Left lung (tissue), 14 donors: ENCODE measurements at places on chromosomes 12 and 14. TPM values are rescaled to one million over a fixed set of nuclear protein-coding genes. Genes with fewer than 3 reads are reported as not detected.

The SYCP3 gene
- 1.3 TPM for polyA plus RNA-seq

The CAPZA3 gene
- 2.1 TPM for polyA plus RNA-seq

The RERGL gene
- 0.30 TPM for polyA plus RNA-seq

The IL31 gene
- not detected for polyA plus RNA-seq

The OR5AU1 gene
- 0.49 TPM for polyA plus RNA-seq

The KLRC3 gene
- 0.41 TPM for polyA plus RNA-seq

The EFS gene
- polyA plus RNA-seq = 47.0 TPM

The CEP128 gene
- polyA plus RNA-seq = 7.5 TPM

The LRFN5 gene
- polyA plus RNA-seq = 6.4 TPM

The CCT2 gene
- 242 TPM for polyA plus RNA-seq

The ALKBH1 gene
- 15.0 TPM for polyA plus RNA-seq

The NFE2 gene
- polyA plus RNA-seq = 6.3 TPM

The TMEM120B gene
- 8.5 TPM for polyA plus RNA-seq

The OSGEP gene
- polyA plus RNA-seq = 87.3 TPM

The C1RL gene
- 66.2 TPM for polyA plus RNA-seq
